Eye (tissue), 1 donor: ENCODE measurements at places on chromosomes 2 and 18.

GRCh38 chr2:76288146-76288545 is 577.4 kb upstream of the GCFC2 start:
- DNase-seq, result no peak

- DNase-seq, result no peak
Measured at GRCh38 chr18:78492813-78493371, 486.7 kb upstream of the SALL3 start.

DNA sequence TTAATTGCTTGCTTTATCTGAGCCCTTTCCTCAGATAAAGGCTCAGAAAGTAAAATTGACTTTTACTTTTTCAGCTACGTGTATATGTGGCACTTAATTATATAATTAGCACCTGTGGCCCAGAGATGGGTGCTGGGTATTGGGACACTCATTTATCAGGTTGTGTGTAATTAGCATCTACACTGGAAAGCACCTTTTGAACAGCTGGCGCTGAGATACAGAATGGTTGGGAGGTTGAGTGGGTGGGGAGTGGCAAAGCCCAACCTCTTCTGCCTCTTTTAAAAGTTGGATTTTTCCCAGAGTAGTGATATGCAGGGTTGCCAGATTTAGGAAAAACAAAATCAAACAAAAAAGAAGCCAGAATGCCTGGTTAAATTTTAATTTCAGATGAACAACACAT is 23.9 kb downstream of the SPTBN1 start:
- DNase-seq, result no peak

DNA sequence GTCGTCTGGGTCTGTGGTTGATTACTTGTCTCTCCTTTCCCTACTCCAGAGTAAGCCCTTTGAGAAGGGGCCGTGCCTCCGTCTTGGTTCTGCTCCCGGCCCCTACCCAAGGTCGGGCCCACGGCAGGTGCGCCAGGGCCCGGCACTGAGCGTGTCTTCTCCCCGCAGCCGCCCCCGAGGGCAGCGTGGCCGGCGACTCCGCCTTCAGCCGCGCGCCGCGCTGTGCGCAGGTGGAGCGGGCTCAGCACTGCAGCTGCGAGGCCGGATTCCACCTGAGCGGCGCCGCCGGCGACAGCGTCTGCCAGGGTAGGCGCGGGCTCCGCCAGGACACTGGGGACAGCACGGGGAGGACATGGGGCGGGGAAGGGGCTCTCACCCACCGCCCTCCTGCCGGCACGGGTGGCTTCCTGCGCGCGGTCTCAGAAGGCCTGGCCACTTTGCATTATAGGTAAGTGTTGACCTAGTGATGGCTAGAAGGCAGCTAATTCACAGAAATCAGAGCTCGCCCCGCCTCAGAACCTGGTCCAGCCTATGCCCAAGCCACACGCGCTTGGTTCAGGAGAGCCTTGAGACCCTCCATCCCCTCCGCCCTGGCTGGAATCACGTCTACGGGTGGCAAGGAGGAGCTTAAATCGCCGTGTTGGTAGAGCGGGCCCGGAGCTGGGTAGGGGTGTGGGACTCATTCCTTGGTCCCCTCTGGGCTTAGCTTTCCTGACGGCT is 43.5 kb downstream of the FBLN7 start:
- peak; percentile 39 for DNase-seq

DNA sequence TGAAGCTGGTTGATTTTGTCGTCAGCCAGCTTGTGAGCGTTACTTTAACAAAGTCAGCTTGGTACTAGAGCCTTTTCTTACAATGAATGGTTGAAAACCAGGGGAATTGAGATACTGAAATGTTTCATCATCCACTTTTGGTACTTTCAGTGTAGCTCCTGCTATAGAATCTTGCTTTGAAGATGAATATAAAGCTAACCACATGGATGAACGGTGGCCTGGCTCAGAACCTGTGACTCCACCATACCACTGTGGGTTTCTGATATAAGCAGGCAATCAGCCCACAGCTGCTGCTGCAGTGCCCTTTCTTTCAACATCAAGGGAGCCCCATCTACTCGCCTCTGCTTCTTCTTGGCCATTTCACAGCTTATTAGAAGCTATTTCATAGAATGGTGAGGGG is 53.2 kb upstream of the GPR45 start:
- DNase-seq, result no peak

DNA sequence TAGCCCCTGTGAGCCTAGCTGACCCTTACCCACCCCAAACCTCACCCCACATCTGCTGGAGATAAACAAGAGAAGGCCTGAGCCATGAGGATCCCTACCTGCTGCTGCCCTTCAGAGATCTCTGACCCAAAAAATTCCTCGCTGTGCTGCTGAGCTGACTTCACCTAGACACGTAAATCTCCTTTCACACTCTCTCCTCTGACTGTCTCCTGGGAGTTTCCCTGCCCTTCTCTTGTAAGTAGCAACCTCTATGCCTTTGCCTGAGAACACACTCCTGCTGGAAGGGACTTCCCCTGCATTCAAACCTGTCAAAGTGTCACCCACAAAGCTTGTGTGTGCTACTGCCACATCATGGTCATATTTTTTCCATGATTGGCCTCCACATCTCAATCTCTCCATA is 134.2 kb upstream of the NOL4 start:
- DNase-seq, result no peak

DNA sequence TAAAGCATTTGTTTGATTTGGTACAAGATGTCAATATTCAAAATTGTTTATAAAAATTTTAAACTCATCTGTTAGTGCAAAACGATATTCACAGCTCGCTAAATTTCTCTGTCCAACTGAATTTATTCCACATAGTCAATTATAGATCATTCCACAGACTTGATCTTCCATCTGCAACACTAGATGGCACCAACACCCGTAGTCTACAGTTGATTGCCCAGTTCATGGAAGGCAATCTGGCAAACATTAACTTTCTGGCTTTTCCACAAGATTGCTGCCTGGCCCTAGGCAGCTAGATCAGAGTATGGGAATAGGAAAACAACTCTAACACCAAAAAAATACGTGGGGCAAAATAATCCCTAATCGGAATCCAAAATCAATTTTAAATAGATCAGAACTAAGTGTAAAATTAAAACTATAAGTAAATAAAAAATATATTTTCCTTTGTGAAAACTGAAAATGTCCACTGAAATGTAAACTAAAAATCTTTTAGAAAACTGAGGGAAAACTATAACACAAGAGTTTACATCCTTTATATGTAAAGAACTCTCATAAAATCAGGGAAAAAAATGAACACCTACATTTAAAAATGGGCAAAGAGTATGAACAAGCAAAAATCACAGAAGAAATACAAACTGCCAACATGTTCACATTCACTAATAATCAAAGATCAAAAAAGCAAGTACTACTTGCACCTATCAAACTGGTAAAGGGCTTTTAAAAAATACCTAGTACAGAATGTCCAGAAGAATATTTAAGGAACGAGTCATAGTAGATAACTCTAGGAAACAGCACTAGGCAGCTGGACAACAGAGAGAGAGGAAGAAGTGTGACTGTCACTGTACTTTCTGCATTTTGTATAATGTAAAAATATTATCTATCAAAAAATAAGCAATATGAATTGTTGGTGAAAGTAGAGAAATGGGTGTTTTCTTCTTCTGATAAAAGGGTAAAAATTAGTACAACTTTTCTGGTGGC is 35.0 kb downstream of the RTN4 start:
- DNase-seq, result peak; percentile 75

DNA sequence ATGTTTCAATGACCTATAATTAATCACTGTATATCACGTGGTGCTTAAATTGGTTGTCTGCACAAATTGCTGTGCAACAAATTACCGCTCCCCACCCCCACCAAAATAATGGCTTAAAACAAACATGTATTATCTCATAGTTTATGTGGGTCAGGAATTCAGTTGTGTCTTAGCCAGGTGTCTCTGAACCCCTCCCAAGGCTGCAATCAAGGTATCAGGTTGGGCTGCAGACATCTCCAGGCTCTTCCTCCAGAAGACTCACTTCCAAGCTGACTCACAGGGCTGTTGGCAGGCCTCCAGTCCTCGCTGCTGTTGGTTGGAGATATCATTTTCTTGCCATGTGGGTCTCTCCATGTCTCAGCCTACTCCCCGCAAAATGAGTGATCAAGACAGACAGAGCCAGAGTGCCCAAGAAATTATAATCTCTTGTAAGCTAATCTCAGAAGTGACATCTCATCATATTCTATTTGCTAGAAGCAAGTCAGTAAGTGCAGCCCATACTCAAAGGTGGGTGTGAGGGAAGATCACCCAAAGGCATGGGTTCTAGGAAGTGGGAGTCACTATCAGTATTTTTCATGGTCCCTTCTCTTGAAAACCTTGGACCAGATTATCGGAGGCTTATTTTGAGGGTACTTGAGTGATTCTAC is 38.4 kb downstream of the SPC25 start:
- DNase-seq, result no peak

DNA sequence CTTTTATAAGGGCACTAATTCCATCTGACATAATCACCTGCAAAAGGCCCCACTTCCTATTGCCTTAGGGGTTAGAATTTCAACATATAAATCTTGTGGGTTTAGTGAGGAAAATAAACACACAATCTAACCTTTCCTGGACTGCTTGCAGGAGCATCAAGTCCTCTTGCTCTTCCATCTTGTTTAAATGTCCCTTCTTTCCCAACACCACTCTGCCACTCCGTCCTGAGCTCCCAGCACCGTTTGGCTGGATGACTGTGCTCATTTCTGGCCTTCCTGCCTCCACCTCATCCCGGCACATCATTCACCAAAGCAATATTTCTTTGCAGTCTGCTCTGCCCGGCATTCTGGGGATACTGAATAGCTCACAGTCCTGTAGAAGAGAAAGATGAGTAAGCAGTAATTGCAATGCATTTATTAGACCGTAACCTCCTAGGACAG is 247.8 kb downstream of the BCL2 start:
- no peak for DNase-seq

- DNase-seq, result no peak
Measured at GRCh38 chr2:86341470-86341869, 4.0 kb upstream of the REEP1 start.

DNA sequence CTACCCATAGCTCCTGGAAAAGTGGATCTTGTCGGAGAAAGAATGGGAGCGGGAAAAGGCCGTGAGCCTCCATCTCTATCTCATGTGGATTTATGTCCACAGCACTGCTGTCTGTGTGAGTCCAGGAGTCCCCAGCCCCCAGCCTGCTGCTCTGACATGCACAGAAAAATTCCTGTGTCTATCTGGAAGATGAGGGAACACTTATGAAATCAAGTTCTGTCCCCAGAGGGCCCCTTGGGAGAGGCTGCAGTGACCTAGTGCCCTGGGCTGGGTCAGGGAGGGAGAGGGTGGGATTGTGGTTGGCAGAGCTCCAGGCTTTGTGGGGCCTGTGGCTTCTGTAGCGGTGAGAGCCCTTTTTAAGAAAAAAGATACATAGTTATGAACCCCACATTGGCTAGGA is 37.6 kb downstream of the HJURP start:
- DNase-seq, result no peak

DNA sequence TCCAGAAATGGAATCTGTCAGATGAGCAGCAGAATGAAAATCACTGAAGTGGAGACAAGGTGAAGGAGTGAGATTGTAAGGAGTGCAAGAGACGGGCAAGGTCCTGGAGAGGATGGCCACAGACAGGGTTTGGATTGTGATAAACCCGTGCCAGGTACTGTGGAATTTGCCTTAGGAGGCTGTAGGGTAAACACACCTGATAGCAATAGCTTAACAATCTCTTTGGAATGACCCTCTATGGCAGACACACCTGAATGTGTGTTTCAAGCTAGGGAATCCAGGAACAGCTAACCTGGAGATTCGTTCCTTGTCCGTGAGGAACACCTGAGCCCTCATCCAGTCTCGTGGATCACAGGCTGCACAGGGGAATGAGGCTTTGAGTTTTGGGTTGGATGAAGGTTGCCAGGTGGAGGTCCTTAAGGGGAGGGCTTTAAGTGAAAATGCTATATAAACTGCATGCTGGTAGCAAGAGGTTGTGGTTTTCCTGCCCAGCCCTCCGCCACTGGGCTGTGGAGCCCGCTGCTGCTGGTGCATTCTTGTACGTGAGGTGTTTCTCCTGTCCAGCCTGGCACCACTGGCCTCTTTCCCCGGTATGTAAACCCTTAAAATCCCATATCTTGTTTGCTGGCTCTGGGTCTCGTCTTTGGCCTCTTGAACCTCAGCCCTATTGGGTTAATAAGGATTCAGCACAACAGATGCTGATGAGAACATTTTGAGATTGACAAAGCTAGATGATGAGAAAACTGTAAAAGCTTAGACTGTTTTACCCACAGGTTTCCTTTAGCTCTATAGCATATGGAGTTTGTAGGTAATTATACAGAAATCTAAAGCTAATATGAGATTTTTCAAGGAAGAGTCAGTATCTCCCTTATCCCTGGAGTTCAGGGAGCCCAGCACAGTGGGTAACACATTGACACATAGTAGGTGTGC is 117.9 kb downstream of the ARHGAP15 start:
- DNase-seq, result no peak

DNA sequence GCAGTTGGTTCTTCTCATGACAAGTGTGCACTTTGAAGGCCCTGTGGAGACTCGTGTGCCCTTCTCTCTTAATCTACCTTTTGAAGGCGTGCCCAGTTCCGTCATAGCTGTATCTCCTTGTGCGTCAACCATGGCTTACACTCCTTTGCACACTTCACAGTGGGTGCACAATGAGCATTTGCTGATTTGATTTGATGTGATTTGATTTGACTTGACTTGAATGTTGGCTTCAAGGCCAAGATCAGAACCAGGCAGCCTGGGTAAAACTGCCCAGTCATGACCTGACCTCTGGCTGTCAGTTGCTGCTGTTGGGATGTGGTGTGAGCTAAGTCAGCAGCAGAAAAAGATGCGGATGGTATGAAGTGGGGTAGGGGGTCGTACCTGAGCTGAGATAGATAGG is 670.3 kb upstream of the HS6ST1 start:
- DNase-seq, result peak; percentile 88

DNA sequence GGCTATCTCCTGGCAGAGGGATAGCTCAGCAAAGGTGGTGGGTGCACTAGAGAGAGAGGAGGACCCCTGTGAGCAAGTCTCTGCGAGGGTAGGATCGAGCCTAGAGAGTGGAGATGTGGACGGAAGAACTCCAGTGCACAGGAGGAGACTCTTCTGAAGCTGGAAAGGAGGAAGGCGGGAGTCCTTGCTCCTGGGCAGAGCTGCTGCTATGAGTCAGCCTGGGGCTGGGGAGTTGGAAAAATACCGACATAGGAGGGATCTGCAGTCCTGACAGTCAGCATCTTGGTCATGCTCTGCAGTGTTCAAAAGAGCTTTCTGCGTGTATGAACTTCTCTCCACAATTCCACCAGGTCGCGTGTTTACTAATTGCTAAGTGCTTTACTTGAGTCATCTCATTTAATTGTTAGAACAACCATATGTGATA is 233.8 kb downstream of the LDLRAD4 start:
- DNase-seq, result peak; percentile 33

- no peak for DNase-seq
Measured at GRCh38 chr18:21314724-21315123, 72.7 kb downstream of the GREB1L start.

GRCh38 chr2:85765081-85765731 is 11.4 kb downstream of the ATOH8 start:
- peak; percentile 94 for DNase-seq

DNA sequence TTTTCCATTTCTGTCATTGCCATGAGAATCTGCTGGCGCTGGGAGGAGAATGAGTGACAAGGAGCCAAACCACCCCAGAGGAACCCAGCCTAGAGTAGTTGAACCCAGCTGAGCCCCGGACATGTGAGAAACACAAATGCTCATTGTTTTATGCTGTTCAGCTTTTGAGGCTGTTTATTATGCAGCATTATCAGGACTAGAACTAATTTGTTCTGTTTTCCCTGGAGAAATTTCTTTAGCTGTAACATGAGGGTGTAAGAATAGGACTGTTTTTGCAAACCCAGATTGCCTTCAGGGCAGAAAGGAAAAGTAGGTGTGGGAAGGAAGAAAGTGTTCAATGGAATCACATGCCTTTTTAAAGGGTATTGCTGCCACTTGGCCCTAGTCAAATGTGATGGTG is 28.5 kb upstream of the DOCK10 start:
- peak; percentile 1 for DNase-seq

- peak; percentile 53 for DNase-seq
Measured at GRCh38 chr2:39604866-39605265, 60.9 kb upstream of the TMEM178A start.
